HFFc6 (cell line): ENCODE measurements at places on chromosomes 11 and 22. TPM values are rescaled to one million over a fixed set of nuclear protein-coding genes. Genes with fewer than 3 reads are reported as not detected.

DNA sequence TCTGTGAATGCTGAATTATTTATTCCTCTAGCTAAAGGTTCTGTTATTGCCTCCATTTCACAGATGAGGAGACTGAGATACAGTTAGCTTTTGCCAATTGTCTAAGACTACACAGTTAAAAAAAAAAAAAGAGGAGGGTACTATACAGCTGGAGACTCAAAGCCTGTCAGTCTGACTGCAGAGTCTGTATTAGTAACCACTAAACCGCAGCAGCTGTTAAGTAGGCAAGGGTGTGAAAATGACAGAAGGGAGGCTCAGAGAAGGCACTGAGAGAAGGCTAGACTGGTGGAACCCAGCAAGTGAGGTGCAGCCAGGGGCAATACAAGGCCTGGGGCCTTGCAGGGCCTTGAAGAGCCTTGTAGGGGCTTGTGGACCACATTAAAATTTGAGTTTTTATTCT is 181.2 kb downstream of the CSNK2A3 start:
- no peak for DNase-seq

GRCh38 chr22:20024225-20024624 is 3.3 kb downstream of the TANGO2 start:
- DNase-seq: no peak

DNA sequence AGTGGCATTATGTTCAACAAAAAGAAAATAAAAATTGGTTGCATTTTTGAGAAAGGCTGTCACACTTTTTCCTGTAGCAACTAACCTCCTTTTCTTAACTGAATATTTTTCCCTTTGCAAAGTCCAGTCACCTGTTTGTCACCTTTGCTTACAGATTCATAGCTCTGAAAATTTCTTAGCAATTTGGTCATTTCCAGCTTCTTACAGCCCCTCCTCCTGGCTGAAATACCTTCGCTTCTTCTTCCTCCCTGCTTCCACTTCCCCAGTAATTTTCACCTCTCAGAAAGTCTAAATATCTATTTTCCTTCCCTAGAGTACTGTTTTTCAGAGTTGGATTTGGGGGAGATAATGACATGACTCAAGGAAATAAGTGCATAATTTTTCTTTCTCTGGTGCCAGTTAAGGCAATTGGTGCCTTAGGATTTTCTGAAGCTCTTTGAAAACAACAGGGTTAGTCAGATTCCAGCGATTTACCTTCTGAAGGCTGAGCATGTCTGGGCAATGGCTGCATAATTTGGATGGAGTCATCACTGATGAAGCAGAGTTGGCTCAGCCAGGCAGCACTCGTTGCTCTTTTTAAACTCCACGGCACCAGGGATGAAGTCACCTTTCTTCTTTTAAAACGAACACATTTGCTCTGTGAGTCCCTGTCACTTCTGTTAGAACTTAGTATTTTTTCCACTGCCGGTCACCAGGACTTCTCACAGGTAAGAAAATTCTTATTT is 62.1 kb upstream of the AMOTL1 start:
- peak; percentile 62 for DNase-seq

DNA sequence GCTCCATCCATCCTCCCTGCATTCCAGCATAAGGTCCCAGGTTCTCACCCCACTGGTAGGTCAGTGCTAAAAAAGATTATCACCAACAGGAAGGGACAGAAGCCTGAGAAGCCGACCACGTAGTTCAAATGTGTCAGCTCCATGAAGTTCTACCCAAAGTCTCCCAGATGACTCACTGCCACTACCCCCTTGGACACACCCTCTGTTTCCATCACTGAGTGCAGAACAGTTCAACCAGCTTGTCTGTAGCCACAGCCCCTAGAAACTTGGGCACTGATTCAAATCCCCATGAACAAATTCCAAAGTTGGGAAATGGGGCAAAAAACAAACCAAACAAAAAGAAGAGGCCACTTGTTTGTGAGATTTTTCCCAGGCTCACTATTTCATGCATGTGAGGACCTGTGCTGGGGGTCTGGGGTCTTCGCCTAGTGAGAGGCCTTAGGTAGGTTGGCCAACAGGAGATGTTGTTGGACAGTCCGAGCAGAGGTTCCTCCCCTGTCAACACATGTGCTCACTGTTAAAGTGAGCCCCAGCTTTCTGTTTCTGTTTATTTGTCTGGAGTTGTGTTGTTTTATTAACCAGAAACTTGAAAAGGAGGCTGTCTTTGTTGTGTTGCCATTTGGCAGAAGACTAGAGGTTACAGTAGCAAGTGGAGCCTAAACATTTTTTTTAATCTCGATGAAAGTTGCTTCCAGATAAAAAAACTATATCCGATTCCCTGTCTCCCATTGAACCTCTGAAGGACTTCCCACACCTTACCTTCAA is 24.2 kb upstream of the FLI1 start:
- DNase-seq: peak; percentile 54

The OR51I1 gene
- total RNA-seq: not detected in 3 replicates

DNA sequence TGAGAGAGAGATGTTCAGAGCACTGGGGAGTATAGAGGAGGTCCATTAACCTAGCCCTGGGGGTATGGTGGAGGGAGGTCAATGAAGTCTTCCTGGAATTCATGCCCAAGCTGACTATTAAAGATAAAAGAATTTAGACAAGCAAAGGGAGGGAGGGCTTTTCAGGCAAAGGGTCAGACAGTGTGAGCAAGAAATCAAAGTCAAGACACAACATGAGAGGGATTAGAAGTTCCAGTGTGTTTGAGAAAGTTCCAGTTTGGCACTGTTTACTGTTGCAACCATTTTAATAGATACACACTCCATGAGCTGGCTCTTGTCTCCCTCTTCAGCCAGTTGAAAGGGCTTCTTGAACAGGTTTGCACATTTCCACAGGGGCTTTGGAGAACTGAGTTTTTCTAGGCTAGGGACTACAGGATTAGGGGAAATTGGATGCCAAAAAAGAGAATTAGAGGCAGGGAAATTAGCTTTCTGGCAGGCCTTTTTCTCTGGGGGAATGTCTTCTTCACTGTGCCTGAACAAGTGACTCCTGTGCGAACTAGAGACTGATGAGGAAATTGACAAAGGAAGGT is 14.7 kb upstream of the NNMT start:
- no peak for DNase-seq

GRCh38 chr22:39130892-39131855 is 21.3 kb downstream of the CBX7 start:
- DNase-seq: no peak

DNA sequence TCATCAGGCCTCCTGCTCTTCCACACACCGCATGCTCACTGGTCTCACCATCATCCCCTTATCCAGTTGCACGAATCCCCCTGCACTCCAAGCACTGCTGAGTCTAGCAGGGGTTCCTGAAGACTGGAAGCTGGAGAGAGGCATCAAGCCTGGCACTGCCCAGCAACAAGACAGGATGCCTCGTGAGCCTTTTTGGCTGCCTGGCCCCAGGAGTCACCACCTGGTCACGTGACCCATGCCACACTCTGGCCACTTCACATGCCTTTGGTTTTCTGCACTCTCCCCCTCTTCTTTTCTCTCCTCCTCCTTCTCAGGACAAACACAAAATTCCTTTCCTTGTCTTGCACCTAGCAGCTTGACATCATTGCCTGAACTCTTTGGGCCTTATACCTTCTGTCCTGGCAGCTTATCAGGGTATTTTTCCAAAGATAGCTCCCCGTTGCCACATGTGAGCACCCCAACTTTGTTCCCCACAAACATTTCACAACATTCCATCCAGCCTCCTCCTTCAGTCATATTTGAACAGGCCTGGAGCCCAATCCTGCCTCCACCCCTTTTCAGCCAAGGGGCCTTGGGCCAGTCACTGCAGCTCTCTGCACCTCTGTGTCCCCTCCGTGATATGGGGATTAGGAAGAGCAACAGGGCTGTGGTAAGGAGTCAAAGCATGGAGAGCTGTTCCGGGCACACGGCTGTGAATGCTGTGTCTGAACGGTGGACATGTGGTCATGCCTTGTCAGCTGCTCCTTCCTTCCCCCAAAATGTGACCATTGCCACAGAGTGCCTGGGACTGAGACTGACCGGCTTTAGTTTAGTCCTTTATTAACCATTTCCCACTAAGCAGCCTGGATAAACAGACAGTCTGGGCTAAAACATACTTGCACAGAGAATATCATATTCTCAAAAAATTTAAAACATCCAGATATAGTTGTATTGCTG is 2.8 kb upstream of the PACSIN2 start:
- no peak for DNase-seq

DNA sequence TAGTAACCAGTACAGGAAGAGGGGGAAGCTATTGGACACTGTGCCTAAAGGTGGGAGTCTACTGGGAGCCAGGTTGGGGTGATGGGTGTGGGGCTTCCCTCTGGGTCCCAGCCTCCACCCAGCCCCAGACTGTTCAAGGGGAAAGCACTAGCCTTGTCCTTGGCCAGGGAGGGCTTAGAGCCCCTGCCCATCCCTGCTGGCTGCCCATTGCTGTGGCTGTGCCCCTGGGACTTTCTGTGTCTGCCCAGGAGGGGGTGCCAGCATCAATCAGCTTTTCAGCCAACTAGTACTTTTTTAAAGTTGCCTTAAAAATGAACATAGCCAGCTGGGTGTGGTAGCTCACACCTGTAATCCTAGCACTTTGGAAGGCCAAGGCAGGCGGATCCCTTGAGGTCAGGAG is 19.9 kb downstream of the INCENP start:
- DNase-seq: no peak

DNA sequence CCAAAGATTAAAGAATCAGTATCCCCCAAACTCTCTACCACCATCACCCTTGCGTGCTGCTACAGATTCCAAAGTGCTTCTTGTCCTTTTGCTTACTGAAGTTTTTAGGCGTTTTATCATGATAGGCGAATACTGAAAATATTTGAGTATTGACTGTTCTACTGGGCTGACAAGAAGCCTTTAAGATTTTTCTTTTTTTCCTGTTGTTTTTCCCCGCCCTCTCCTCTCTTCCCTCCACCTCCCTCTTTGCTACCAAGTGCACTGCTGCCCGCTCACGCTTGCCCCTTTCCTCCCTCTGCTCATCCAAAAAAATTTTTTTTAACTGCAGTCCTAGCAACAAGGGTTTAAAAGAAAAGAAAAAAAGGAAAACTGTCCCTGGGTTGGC is 679 bp downstream of the SPCS2 start:
- DNase-seq: no peak

The MS4A12 gene
- total RNA-seq: not detected in 2 replicates

DNA sequence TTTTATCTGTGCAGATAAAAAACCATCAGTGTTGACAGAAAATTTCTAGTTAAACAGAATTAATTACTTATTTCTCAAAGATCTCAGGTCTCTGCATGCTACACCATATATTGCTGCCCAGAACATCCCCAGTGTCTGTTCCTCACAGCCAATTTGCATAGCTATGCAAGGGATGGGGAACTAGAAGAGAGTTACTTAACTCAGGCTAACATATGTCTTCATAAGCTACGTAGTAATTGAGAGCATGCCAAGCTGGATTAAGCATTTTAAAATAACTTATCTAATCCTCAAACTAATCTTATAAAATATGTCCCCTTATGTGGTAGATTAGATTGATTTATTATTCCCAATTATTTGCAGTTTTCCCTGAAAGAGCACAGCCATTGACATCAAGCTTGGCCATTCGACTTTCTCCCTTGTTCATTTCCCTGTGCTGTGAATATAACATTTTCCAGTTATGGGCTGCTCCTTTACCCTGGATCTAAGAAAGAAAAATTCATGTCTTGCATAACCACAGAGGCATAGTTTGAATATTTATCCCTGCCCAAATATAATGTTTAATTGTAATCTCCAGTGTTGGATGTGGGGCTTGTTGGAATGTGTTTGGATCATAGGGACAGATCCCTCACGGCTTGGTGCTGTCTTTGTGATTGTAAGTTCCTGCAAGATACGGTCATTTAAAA is 69.1 kb downstream of the C11orf87 start:
- no peak for DNase-seq

GRCh38 chr11:20611892-20612291 is 12.5 kb downstream of the SLC6A5 start:
- no peak for DNase-seq

- no peak for DNase-seq
These were observed 792 bp downstream of the RBMXL2 start for GRCh38 chr11:7089328-7090251.

DNA sequence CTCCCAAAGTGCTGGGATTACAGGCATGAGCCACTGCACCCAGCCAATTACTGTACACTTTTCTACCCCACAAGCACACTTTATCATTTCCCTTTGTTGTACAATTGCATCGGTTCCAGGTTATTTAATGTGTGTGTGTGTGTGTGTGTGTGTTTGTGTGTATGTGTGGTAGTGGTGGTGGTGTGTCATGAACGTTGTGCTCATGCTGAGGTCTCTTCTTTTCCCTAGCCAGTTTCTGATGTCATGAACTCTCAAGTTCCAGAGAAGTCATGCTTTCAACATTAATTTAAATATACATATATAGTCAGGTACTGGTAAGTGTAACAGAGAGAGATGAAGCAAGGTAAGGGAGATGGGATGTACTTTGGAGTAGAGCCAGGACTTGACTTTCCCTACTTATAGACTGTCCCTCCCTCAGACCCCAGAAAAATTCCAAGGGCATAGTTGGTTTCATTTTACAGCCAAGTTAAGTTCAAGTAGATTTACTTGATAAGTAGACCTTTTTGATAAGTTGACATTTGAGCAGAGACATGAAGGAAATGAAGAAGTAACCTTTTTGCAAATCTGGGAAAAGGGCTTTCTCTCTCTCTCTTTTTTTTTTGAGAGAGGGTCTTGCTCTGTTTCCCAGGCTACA is 42.7 kb downstream of the WEE1 start:
- DNase-seq: no peak

DNA sequence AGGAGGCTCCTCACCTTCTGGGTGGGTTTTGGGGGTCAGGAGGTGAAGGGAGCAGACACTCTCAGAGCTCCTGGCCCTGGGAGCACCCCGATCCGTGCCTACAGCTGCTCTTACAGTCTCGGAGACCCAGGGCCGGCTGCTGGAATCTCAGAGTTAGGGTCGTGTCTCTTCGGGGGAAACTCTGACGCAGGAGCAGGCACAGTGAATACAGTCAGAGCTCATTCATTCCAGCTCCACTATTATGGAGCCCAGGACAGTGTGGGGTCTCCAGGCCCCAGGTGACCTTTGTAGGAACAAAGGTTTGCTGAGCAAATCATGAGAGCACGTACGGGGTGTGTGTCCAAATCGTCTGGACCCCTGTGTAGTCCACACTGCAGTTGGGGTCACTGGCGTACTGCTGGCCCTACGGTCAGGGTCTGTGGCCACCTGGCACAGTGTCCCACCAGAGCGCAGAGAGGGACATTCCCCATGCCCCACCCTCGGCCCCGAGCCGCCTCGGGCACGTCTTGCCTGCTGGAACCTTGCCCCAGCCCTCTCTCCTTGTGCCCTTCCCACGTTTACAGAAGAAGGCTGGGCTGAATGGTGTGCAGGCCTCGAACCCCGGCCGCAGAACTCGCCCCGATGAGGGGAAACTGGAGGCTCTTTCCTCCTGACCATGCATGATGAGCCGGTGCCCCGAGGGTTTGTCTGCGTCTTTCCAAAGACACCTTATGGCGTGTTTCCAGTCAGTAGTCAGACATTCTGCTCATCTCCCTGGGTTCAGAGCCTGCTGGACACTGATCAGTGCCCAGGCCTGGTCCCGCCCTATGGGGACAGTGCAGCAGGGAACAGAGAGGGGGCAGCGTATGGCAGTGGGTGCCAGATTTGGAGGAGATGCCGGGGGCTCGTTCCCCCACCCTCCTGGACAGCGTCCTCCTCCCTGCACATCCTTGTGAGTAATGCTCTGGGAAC is 1166.6 kb downstream of the BRD1 start:
- no peak for DNase-seq

The SLC22A6 gene
- total RNA-seq: not detected in 3 replicates
